ENCODE measurements at places on chromosomes 16 and 17.

DNA sequence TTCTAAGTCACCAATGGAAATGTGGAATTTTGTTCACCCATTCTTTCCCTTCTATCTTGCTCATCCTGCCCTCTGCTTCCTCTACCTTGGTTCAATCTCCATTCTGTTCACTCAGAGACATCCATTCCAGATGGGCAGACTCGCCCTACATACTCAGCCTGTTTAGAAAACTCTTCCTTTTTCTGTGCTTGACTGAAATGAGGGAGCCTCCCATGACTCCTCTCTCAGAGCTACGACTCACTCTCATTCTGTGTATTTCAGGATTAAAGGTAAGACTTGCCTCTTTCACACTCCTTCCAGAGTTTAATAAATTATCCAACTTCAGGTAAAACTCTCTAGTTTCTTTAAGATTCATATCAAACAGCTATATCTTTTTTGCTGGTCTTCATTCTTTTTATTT, 182.8 kb downstream of the HS3ST3A1 start:
- DNase-seq = no peak

DNA sequence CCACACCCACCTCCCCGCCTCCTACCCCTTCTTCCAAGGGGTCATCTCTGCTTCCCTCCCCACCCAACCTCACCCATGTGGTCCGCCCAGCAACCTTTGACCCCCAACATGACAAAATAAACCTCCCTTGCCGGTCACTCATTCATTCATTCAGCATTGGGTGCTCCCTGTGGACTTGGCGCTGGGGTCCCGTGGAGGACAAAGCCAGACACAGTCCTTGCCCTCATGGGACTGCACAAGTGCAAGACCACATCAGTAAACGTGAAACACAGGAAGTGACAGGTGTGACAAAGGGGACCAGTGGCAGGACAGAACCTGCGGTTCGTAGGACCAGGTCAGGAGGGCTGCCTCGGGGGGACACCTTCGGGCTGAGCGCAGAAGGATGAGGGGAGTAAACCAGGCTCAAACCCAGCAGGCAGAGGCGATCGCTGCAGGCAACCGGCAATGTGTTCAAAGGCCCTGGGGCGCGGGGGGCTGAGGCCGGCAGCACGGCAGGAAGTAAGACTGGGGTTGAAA, 185.4 kb downstream of the SEC14L1 start:
- DNase-seq = no peak

GRCh38 chr17:72030067-72030899, 90.5 kb upstream of the SOX9 start:
- DNase-seq = no peak

DNA sequence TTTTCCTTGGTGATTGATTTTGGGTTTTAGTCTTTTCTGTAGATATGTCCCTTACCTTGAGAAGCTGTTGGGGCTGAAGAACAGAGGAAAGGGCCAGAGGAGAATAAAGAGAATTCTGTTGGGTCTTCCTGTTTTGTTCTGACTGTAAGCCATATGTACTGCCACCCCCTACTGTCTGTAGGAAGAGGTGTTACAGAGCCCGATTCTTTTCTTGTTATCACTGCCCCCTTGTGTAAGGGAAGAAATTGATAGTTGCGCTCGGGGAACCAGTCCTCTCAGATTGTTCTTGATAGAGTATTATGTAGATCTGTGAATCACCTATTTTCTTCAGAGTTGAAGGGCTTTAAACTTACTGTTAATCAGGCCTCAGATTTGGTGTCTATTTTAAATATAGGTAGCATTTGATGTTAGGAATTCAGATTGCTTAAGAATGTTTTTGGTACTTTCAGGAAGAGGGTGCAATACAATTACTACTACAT, 2.4 kb downstream of the TANC2 start:
- DNase-seq = peak; percentile 64

- DNase-seq = no peak
These were observed 44.9 kb downstream of the SLC47A1 start for GRCh38 chr17:19578545-19578944.

- DNase-seq = no peak
These were observed 39.8 kb upstream of the MYLK3 start for GRCh38 chr16:46787909-46788308.

DNA sequence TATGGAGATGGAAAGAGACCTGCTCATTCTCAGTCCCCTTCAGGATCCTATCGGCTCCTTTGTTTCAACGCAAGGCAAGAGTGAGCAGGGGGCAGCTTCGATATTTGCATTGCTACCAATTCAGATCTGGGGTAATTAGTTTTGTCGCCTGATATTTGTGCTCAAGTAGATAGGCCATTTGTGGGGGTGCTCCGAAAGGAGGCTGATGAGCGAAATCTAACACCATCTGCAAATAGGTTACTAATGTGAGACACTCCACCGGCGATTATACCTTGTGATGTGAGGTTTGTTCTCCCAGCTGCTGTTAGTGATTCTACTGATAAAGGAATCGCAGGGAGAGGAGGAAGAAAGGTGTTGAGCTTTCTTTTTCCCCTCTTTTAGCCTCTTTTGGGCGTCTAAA, 31.5 kb downstream of the WSCD1 start:
- DNase-seq = no peak

DNA sequence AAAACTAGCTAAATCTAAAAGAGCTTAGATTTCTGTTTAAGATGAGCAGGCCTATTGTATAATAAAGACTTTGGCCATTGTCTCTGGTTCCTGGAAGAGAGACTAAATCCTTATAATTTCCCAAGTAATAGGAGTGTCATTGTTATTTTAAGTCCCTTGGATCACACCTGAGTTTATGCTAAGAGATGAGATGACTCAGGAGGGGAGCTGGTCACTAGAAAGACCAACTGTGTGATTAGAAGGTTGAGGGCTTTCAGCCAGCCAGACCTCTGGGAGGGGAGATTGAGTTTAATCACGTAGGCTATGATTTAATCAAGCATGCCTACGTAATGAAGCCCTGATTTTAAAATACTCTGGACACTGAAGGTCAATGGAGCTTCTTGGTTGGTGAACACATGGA, 156.9 kb upstream of the C17orf78 start:
- no peak for DNase-seq

- no peak for DNase-seq
These were observed 31.9 kb downstream of the POLR2A start for GRCh38 chr17:7515911-7516610.

- no peak for DNase-seq
These were observed 19.9 kb downstream of the ZNHIT3 start for GRCh38 chr17:36506249-36506826.

- DNase-seq = no peak
These were observed 15.7 kb upstream of the CPPED1 start for GRCh38 chr16:12819126-12820117.

- DNase-seq = no peak
These were observed 33.1 kb upstream of the COL1A1 start for GRCh38 chr17:50234581-50234980.

- DNase-seq = no peak
These were observed 157.1 kb upstream of the C16orf82 start for GRCh38 chr16:26909623-26910022.

- DNase-seq = no peak
These were observed 127.2 kb downstream of the CCDC144A start for GRCh38 chr17:16817201-16817600.

DNA sequence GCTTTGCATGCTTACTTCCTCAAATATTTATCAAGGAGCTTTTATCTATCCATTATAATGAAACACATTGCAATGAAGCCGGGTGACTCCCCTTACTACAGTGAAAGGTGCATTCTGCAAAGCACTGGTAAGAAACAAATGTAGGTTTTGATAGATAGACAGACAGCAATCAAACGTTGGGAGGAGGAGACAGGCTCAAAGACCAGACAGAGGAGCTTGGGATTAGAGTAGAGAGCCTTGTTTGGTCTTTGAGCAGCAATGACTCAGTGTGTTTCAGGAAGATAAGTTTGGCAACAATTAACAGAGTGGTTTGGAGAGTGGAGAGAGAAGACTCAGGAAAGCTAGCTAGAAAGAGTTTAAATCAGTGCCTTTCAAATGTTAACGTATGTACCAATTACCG, 68.8 kb downstream of the ZNF18 start:
- no peak for DNase-seq
